ENCODE measurements at places on chromosomes 7 and 10.
A peak's percentile ranks its signal among the peaks of the same experiment; 100 is the strongest.

DNA sequence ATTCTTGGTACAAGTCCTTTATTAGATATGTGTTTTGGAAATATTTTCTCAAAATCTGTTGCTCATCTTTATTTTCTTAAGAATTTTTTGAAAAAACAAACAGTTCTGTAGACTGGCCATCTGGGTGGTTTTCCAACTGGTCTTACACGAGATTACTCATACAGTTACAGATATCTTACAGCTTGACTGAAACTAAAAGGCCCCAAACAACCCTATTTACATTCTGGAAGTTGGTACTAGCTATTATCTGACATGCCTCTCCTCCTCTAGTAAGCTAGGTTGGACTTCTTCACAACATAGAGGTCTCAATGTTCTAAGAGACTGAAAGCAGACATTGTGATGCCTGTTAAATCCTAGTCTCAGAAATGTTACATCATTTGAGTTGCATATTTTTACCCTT lies 52.0 kb downstream of the ZNF22 start:
- no peak for DNase-seq

- peak; percentile 7 for DNase-seq
Observed at GRCh38 chr7:129434675-129435318, 565 bp downstream of the STRIP2 start.

- DNase-seq = no peak
Observed at GRCh38 chr7:81327468-81328266, 408.8 kb upstream of the SEMA3C start.

DNA sequence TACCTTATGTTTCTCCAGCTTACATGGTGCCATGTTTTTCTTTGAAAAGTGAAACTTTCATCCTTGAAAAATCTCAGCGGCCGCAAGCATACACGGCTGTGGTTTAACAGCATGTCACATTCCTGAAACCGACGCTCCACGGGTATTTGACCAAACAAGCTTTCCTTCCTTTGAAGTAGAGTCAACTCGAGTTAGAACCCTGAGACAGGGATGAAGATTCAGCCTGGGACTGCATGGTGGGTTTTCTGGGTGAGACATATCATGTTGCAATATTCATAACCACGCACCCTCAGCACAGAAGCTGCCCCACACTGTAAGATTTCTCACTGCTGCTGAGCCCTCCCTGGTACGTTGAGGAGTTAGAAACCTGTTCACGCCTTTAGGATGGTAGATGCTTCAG lies 8.1 kb downstream of the CYP26A1 start:
- DNase-seq = no peak

- peak; percentile 42 for DNase-seq
Observed at GRCh38 chr7:33900501-33900900, 4.8 kb upstream of the BMPER start.

DNA sequence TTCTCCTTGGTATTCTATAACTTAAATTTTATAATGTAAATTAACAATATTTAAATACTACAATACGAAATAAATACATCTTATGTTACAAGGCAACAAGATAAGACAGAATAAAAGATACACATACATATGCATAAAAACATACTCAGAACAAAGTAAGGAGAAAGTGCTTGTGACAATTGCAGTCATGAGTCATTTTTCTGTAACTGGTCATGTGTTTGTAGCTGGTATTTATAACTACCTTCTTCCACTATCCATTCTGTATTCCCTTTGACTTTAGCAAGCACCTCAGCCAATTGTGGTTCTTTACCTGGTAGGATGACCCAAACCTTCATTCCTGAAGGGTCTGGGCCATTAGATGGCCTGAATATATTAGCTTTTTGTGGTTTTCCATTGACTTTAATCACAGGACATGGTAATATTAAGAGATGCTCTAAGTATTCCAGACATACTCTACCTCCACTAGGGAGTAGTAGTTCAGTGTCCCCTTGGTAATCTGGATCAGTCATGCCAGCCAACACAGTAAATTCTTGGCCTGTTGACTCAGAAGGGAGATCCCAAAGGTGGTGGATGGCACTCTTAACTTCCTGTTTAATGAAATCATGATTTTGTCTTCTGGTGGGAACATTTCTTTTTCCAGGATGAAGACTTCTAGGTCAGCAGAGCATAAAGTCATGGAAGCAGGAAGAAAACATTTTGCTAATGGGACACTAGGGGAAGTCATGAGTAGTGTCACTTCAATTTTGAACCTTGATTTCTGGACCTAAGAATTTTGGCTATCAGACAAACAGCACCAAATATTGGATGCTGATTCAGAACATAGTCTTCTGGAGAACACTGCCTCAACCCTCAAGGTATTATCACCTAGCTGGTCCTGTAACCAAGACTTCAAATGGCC lies 733.7 kb upstream of the IGFBP3 start:
- peak; percentile 24 for DNase-seq

DNA sequence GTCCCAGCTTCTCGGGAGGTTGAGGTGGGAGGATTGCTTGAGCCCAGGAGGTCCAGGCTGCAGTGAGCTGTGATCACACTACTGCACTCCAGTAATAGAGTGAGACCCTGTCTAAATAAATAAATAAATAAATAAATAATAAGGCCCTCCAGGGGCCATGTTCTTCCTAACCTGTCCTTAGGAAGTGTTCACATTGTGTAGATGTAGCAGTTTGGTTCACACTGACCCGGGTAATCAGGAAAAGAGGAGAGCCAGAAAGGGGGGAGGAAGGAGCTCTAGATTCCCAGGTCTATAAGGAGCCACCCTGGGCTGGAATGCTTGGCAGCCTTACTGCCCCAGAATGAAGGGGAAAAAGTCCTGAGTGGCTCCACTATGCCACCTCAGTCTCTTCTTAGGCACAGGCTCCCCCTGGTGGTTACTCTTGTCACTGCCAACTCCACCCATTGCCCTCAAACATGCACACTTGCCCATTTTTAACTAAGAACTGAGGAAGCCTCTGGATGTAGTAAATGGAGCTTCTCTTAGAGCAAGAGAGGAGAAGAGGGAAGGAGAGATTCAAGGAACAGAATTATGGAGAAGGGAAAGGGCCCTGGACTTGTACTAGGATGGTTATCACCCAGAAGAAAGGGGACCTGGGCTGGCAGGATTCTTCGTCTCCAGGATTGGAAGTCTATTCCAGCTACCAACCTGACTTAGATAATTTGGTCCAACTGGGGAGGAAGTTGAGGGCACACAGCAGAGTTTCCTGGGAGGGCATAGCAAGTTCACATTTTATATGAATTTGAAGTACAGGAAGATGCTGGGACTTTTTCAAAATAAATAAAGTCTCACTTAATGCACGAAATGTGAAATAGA lies 7.8 kb downstream of the HPS6 start:
- peak; percentile 75 for DNase-seq

GRCh38 chr7:135801045-135801693 lies 52.6 kb upstream of the FAM180A start:
- DNase-seq = peak; percentile 80

DNA sequence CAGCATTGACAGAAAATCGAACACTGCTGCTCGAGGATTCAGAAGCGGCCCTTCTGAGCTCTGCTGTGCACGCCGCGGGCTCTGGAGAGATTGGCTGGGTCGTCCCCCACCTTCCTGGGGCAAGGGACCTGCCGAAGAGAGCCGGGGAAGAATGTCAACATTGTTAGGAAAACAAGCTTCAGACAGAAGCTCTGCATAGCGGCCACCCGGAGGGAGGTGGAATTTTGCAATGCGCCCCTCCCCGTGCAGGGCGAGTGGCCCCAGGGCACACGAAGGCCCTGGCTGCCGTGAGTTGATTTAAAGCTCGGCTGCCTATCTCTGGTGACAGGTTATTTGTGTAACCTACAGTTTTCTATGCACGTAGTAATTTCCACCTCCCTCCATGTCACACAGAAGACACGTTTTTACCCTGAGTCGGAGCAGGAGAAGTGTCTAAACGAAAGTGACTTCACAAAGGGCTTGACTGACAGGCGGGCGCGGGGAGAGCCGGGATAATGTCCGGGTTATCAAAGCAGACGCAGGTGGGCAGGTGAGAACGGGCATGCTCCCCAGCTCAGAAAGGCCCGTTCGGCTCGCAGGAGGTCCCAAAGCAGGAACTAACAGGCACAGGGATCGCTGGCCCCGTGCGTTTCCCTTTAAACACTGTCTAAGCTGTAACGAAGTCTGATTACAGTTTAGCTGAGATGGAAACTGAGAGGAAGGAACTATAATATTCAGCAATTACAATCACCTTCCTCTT lies 84.6 kb downstream of the PDGFA start:
- DNase-seq = no peak

GRCh38 chr10:77328272-77328816 lies 309.3 kb downstream of the KCNMA1 start:
- peak; percentile 48 for DNase-seq

DNA sequence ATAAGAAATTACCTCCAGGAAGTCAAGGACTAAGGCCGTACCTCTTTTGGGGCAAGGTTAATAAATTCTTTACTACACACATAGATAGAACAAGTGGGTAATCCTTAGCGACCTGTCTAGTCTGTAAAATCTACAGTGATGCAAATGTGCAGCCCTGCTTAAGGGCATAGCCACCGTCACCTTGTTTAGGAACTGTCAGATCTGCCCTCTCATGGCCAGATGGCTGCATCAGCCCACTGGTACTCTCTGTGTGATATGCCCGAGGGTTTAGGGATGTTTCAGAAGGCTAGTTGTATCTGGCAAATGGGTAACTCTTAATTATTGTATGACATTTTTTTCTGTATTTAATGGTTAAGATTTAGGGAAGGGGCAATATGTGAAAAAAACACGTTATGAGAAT lies 74.3 kb downstream of the NRG3 start:
- no peak for DNase-seq

- peak; percentile 73 for DNase-seq
Observed at GRCh38 chr7:87574630-87575029, 26.1 kb downstream of the ABCB1 start.

GRCh38 chr7:23012186-23012585 lies 1.7 kb downstream of the HYCC1 start:
- DNase-seq = no peak

- DNase-seq = no peak
Observed at GRCh38 chr10:113108194-113108835, 158.3 kb downstream of the TCF7L2 start.

GRCh38 chr10:57262892-57263291 lies 901.8 kb upstream of the ZWINT start:
- no peak for DNase-seq

GRCh38 chr10:17443707-17444387 lies 10.5 kb downstream of the ST8SIA6 start:
- no peak for DNase-seq
